ENCODE measurements at places on chromosomes 7 and 10.

GRCh38 chr10:65112573-65112972 lies 1591.4 kb downstream of the REEP3 start:
- DNase-seq: no peak

GRCh38 chr10:23571884-23572283 lies 133.0 kb downstream of the OTUD1 start:
- DNase-seq: no peak

DNA sequence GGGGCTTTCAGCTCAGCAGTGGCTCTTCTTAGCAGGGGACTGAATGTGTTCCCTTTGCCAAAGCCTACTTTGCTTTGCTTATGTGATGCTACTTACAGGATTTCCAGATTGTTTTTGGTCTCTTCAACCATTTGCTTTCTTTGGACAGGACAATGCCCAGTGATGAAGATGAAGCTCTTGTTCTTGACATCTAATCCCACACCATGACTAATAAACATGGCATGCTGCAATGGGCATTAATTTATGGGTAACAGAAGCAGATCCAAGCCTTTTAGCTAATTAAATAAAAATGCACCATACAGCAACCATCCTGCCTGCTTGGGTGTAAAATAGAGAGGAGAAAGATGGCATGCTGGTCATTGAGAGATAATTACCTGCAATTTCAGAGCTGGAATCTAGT lies 175.5 kb upstream of the ITGB1 start:
- no peak for DNase-seq

GRCh38 chr10:79457256-79457785 lies 11.9 kb upstream of the ZCCHC24 start:
- no peak for DNase-seq

GRCh38 chr7:66696774-66697191 lies 43.8 kb upstream of the RABGEF1 start:
- peak; percentile 63 for DNase-seq

DNA sequence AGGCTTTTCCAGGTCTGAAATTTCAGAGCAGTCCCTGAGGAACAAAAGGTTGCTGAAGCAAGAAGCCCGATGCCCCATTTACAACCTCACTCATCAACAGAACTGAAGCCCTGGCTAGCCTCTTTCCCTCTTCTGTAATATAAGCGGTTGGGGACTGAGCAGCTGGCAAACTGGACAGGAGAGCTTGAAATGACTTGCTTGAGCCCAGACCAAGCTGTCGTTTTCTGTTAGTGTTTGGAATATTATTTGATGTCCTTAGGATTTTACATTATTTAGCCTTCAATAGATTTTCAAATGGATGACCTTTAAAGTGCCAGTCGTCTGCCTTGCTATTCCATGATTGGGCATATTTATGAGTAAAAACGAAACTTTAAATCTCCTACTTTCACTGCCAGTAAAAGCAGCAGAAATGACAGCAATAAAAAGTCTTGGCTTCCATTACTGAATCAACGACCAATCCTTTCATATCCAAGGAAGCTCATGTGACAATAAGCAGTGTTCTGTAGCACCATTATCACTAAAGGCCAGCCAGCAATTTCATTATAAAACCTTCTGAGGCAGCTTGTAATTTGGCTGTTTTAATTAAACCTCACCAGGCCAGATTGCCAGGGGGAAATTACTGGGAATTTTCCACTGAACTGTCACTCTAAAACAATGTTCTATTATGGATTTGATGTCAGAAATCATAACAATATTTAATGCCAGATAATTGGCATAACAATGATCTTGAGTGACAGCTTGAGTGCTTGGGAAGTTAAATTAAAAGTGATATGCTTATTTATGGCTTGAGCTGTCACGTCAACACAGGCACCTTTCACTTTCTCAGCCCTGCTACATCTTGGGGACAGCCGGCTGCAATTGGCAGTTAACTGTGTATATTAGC lies 85.9 kb downstream of the LSMEM1 start:
- DNase-seq: no peak

DNA sequence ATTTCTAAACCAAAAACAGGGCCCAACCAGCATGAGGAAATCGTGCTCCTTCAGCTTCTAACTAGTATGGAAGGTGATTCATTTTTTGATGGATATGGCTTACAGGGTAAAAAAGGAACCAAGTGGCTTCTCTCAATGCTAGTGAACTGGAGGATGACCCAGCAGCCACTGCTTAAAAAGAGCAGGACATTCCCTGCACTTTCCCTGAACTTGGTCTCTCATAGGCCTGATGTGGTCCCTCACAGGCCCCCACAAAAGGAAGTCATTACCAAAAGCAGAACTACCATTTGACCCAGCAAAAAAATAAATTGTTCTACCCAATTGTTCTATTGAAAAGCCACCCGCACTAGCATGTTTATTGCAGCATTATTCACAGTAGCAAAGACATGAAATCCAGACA lies 188.8 kb downstream of the CALN1 start:
- DNase-seq: no peak

- peak; percentile 4 for DNase-seq
These were observed 540.0 kb downstream of the TCERG1L start for GRCh38 chr10:130771491-130771946.

DNA sequence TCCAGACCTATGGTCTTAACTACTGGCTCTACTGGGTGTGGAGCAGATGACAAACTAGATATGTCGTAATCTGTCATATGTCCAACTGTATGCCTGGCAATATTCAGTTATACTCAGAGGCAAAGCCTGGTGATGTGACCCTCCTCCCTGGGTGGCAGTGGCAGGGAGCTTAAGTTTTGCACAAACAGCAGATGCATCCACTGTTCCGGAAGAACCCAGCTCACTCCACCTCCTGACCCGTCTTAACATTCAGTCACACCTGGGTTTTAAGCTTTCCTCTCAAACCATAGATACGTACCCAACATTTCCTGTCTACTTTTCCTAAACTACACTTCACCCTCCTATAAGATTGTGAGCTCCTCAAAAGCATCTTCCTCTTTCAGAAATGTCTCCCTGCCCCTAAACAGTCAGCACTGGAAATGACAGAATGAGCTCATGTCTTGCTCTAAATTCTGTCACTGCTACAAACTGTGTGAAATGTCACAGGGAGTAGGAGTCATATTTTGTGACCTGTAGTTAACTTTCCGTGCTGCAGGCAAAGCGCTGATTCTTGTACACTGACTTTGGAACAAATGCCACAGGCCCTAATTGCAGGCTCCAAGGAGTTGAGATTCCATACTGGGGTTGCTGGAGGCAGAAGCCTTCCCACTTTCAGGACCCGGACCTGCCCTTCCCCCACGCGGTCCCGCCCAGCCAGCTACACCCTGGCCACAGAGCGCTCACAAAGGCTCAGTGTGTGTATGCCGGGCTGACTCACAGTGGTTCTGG lies 23.9 kb downstream of the SCD start:
- DNase-seq: peak; percentile 86

DNA sequence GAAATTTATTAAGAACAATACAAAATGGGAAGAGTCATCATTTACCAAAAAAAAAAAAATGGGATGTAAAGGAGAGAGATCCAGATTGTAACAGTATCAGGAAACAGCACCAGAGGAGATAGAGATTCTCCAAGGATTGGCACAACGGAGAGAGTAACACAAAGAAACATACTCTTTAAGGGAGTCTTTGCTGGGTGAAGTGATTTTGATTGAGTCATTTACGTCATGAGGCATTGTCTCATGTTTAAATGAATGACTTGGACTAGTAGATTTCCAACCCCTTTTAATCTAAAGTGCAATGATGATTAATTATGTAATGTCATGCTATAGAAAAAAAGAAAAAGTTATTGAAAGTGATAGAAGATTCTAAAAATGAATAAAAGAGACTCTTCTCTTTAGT lies 68.8 kb downstream of the ITGB8 start:
- no peak for DNase-seq

GRCh38 chr10:59674215-59674836 lies 35.3 kb downstream of the SLC16A9 start:
- DNase-seq: no peak

DNA sequence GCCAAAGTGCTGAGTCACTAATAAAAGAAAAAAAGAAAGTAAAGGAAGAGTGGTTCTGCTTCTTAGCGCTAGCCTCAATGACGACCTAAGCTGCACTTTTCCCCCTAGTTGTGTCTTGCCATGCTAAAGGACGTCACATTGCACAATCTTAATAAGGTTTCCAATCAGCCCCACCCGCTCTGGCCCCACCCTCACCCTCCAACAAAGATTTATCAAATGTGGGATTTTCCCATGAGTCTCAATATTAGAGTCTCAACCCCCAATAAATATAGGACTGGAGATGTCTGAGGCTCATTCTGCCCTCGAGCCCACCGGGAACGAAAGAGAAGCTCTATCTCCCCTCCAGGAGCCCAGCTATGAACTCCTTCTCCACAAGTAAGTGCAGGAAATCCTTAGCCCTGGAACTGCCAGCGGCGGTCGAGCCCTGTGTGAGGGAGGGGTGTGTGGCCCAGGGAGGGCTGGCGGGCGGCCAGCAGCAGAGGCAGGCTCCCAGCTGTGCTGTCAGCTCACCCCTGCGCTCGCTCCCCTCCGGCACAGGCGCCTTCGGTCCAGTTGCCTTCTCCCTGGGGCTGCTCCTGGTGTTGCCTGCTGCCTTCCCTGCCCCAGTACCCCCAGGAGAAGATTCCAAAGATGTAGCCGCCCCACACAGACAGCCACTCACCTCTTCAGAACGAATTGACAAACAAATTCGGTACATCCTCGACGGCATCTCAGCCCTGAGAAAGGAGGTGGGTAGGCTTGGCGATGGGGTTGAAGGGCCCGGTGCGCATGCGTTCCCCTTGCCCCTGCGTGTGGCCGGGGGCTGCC lies at the start of gene IL6:
IL6 (plus strand) TSS at position 294 of the 807 bp plus-strand sequence; CDS start at position 357, 63 bp downstream.
- DNase-seq: peak; percentile 88

GRCh38 chr7:22942191-22942590 lies 71.7 kb downstream of the HYCC1 start:
- no peak for DNase-seq

- no peak for DNase-seq
These were observed 1.6 kb downstream of the VIM start for GRCh38 chr10:17229717-17229966.

GRCh38 chr10:35446439-35446838 lies 110.1 kb downstream of the CCNY start:
- DNase-seq: no peak

- DNase-seq: no peak
These were observed 1013.5 kb downstream of the GATA3 start for GRCh38 chr10:9068003-9068402.

DNA sequence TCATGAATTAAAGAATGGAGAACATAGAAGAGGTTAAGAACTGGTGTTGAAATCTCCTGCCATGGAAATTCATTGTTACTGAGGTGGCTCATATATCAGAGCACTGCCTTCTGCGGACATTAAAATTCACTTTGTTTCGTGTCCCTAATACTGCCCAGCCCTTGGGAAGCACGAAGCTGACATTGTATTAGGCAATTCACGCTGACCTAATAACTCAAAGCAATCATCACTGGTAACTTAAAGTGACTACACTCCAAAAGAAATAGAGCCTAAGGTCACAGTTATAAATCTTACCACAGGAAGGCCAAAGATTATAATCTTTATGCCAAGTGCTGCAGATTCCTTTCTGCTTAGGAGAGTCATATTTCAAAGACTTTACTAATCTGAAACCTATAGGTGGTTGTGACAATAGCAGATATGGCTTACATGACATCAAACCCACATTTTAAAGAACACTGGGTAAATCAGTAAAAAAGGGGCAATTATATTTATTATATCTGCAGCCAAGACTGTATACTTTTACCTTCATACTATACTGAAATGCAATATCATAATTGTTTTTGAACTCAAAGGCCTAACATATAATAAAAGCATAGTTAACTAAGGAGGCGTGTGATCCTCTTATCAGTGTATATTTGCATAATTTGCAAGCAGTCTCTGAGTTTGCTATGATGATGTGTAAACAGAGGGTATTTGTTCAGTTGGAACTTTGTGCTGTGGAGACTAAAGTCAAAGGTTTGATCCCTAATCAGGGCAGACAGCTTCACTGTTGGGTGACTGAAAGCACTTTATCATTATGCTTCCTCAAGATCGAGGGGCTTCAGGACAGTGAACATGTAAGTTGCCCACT lies 51.9 kb upstream of the CAPZA2 start:
- no peak for DNase-seq

- no peak for DNase-seq
These were observed 6.5 kb upstream of the C10orf105 start for GRCh38 chr10:71725998-71726579.
